Stimulated activated CD4-positive, alpha-beta T cell treated with anti-CD3 and anti-CD28 coated beads, Interleukin-1b, Interleukin-23, amount 100 ng/mL, for 4 hours (primary cell): ENCODE measurements at places on chromosomes 4 and X.
A peak's percentile ranks its signal among the peaks of the same experiment; 100 is the strongest.

- DNase-seq: no peak
These were observed 32.0 kb downstream of the F8 start for GRCh38 chrX:154990496-154990895.

- no peak for DNase-seq
These were observed 19.9 kb downstream of the TSC22D3 start for GRCh38 chrX:107755721-107756120.

DNA sequence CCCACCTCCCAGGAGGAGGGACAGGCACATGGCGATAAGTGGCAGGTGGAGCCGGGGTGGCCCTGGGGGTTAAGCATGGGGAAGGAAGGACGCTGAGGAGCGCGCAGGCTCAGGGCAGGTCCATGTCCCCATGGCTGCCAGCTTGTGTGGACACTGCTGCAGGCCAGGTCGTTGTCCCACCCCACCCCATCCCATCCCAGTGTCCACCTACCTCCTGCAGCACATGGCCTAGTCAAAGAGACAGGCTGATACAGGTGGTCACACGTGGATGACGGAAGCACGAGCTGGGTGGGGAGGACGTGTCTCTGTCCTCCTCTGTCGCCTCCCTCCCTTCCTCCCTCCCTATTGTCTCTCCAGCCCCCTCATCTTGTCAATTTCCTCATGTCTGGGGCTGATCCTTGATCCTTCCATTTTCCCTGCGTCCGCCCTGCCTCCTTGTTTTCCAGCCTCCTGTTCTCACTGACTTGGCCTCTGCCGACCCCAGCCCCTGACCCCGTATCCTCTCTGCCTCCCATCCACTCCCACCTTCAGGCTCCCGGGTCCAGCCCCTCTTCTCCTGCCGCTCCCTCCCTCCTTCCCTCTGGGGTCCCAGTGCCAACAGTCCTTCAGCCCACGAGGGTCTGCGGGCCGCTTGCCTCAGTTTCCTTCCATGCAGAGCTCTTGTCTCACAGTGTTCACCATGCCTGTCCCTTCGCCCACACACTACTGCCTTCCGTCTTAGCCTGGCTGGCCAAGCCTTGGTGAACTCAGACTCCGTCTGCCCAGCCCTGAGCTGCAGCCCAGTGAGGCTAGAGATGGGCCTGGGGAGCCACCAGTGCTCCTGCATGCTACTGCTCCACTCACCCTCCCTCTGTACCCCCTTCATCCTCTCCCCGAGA lies 15.5 kb upstream of the ADD1 start:
- no peak for DNase-seq

- no peak for DNase-seq
These were observed 12.8 kb downstream of the CYSLTR1 start for GRCh38 chrX:78314561-78314960.

GRCh38 chrX:154737136-154737535 lies 13.7 kb downstream of the GAB3 start:
- no peak for DNase-seq

- no peak for DNase-seq
These were observed 70.4 kb downstream of the RFC1 start for GRCh38 chr4:39295784-39296183.

DNA sequence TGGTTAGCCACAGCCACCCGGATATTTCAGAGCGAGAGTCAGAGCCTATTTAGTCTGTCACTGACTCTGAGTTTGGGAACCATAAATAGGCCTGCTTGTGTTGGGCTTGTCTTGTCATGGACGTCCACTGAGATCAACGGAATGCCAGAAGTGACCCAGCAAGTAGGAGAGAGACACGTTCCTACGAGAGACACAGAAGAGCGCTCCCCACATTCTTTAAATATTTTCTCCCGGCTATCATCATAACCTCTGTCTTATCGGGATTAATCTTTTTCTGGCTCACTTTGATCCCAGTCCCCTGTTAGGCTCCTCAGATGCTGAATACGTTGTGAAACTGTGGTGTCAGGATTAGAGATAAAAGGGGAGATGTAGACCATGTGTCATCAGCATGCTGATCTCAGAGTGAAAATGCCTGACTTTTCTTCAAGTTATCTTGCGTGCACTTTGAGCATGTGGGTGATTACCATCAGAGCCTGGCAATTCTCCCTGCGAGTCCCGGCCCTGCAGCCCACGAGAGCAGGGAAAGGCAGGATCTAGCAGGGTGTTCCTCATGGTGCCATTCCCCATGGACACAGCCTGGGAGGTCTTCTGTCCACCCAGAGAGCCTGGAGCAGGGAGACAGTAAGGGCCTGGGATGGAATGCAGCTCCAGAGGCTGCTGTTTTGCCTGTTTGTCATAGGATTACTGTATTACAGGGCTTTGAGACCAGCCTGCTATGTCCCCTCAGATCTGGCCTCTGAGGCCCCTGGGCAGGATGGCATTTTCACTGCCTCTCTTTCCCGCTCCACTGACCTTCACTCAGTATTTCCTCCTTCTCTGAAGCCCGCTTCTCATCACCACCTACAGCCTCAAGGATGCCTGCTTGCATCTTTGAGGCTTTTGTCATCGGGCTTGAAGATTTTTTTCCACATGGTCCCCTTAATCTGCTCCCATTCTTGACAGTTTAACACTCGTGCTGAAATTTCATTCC lies 2.8 kb upstream of the TENM3 start:
- DNase-seq: no peak

DNA sequence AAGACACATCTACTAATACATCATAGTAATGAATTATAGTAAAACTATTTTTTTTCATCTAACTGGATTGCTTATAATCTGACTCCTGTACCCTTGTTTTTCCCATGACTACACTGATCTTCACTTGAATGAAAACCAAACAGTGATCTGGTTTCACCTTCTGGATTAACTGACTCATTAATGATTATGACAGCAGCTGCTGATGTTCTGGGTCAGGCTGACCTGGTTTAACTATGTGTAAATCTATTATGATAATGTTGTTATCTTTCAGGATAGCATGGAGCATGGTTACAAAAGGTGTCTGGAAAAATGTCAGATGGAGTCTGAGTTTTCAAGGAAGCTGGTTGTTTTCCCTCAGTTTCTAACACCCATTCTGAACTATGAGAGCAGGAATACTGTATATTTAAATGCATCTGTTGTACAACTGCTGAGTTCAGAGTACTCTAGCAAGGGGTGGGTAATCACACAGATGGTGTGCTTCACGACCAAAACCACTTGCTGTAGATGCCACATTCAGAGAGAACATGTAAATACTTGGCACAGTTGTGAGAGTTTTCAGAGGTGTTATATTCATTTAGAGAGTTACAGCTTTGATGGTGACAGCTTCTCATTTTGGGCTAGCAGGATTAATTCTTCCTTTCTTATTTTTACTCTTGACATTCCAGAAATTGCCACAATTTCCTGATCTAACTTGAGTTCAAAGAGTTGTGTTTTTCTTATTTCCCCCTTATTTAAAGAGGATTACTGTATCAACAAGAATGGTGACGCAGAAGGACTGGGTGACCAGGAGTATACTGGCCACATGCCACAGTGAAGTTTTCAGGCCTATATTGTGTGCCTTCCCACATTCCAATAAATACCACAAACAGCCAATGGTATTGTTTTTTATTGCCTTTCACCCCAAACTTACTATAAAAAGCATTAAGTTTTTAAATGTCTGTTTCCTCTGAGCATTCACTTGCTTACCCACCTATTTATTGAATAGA lies 249.7 kb upstream of the TET2 start:
- DNase-seq: no peak

DNA sequence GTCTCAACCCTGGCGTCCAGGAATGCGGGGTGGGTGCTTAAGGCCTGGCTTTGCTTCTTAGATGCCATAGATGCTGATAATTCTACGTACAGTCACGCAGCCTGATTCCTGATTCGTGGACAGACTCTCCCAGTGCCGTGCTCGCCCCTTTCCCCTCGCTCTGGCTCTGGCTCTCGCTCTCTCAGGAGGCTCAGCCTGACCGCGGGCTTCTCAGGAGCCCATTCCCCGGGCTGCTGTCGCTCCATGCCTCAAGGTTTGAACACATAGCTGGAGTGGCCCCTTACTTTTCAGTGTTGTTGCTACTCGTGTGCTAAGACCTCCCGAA lies 59.2 kb upstream of the ZC4H2 start:
- DNase-seq: no peak

DNA sequence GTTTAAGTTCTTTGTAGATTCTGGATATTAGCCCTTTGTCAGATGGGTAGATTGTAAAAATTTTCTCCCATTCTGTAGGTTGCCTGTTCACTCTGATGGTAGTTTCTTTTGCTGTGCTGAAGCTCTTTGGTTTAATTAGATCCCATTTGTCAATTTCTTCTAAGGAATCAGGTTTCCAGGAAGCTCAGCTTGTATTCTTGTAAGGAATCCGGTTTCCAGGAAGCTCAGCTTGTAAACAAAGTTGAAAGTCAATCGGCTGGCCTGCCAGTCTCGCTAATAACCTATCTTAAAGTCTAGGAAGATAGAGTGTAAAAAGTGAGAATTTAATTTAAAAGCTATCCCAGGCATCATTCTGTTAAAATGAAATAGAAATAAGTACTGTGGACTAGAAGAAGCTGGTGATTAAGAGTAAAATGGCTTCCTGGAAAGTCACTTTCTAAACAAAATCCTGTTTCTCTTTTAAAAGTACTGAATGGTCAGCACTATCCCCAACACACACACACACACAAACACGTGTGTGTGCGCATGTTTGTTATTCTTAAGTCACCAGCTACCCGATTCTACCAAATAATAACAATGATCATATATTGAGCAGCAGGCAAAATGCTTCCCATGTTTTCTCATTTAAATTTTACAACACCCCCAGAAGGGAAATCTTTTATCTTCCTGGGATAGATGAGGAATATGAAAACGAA lies 171.7 kb downstream of the PAPSS1 start:
- DNase-seq: no peak

DNA sequence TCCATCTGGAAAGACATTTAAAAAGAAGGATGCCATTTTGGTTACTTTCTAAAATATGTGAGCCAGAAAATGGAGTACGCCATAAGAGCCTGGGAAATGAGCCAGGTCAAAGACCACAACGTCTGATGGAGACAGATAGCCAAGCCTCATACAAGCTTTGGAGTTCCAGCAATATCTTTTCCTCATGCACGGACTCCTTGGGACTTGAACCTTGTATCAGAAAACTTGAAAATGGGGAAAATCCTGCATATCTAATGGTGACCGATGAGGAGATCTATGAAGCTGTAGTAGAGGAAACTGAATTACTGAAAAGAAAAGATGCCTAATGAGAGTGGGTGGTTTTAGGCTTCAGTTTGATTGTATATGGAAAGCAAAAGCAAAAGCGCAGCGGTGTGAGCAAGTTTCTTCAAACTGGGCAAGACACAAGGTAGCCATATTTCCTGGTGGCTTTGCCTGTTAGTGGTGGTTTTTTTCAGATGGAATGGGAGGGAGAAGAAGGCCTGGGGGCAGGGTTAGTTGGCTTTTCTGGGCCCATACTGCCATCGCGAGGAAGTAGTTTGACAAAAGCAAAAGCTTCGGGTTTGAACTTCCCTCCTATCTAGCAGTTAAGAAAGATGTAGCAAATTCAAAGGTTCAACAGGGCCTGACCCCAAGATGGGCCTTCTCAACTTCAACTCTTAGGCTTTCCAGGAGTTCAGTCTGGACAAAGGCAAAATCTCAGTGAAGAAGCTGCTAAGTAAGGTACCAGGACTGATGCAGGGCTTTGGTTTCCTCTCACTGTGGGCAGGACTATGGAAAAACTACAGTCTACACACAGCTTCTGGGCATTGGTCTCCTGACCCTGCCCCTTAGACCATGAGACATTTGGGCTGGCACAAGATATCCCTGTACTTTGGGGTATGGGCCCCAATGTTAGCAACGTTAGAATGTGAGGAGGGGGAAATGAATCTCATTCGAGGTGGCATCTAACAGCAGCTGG lies 210.0 kb upstream of the STK26 start:
- peak; percentile 43 for DNase-seq
